Colonic mucosa (tissue), 4 donors: ENCODE measurements at places on chromosomes 3 and 15. TPM values are rescaled to one million over a fixed set of nuclear protein-coding genes. Genes with fewer than 3 reads are reported as not detected.

The PAQR9 gene
- not detected for total RNA-seq

The MAPKBP1 gene
- 14.6 TPM for total RNA-seq

The NDN gene
- total RNA-seq = 16.0 TPM

The GALNT15 gene
- 4.5 TPM for total RNA-seq

The LEKR1 gene
- total RNA-seq = 2.0 TPM

The SST gene
- 78.4 TPM for total RNA-seq

DNA sequence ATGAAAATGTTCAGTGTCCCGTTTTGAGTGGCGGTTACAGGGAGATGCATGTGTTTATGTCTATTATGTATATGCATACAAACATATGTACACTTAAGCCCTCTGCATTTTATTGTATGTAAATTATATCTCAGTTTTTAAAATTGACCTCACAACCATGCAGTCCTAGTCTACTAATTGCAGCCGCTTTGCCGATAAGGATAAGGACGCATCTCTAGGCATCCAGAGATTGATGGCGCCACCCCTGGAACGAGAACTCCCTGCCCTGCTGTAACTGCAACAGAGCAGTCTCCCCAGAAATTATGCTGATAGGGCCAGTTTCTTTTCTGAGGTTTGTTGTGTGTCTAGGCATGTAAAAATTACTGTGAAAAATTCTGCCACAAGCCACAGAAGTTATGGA lies 40.4 kb upstream of the TUBGCP5 start:
- DNase-seq = no peak
- no peaks in the 10 kb centered on the region for H3K4me1 ChIP-seq
- no peaks in the 10 kb centered on the region for H3K27me3 ChIP-seq
- no peak overlapping the region for H3K4me3 ChIP-seq

- H3K4me1 ChIP-seq = no peaks in the 10 kb centered on the region
- no peaks in the 10 kb centered on the region for H3K27me3 ChIP-seq
- no peak for DNase-seq
- no peak overlapping the region for H3K27ac ChIP-seq
These were observed 536.3 kb upstream of the ZNF717 start for GRCh38 chr3:76321614-76322013.

- no peaks in the 10 kb centered on the region for H3K4me1 ChIP-seq
- no peaks in the 10 kb centered on the region for H3K36me3 ChIP-seq
- H3K27me3 ChIP-seq = no peaks in the 10 kb centered on the region
- no peak overlapping the region for H3K27ac ChIP-seq
- H3K4me3 ChIP-seq = no peak overlapping the region
- DNase-seq = no peak
These were observed 140.9 kb downstream of the ATP8B4 start for GRCh38 chr15:49978121-49978520.

DNA sequence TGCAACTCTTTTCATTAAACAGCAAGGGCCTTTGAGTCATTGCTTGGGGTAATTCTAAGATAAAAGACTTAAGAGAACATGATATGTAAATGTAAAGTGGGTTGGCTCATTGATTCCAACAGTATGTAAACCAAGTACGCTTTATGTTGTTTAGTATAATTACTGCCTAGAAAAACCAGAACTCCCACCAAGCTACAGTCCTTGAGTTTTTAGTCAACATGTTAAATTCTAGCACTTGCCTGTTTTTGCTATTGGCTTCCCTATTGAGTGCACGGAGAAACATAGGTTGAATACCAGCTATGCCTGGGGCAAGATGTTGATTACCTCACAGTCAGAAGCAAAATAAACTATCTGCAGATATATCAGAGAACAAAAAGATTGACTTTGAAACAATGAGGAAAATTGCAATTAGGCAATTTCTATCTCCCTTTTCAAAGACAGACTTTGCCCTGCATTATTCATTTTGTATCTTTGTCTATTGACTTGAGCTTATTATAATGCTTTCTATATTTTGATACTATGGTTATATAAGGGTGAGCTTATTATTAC lies 179.3 kb downstream of the ZPLD1 start:
- H3K4me3 ChIP-seq = no peak overlapping the region
- no peak for DNase-seq
- H3K4me1 ChIP-seq = no peaks in the 10 kb centered on the region
- H3K27ac ChIP-seq = no peak overlapping the region
- H3K27me3 ChIP-seq = no peaks in the 10 kb centered on the region

GRCh38 chr3:56980798-56981390 lies 79.6 kb upstream of the SPATA12 start:
- no peaks in the 10 kb centered on the region for H3K36me3 ChIP-seq
- no peaks in the 10 kb centered on the region for H3K4me1 ChIP-seq
- H3K27ac ChIP-seq = no peak overlapping the region

DNA sequence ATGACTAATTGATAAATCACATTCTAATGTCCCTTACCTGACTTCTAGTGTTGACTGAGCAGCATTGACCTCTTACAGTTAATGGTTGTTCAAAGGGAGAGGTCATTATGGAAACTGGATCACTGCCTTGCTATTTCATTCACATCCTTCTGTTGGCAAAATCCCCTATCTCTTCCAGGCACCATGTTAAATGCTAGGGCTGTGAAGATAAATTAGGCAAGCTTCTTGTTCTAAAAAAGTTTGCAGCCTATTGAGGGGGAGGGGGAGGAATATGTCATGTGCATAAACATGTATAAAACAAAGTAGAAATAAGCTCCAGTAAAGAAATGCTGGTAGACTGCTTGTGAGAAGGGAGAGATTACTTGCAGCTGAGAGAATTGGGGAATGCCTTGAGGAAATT lies 84.8 kb upstream of the MLF1 start:
- no peaks in the 10 kb centered on the region for H3K27me3 ChIP-seq
- H3K36me3 ChIP-seq = no peaks in the 10 kb centered on the region
- H3K4me1 ChIP-seq = no peaks in the 10 kb centered on the region
- no peak overlapping the region for H3K4me3 ChIP-seq
- no peak overlapping the region for H3K27ac ChIP-seq

- H3K27me3 ChIP-seq = no peaks in the 10 kb centered on the region
- no peaks in the 10 kb centered on the region for H3K36me3 ChIP-seq
- no peak overlapping the region for H3K4me3 ChIP-seq
- no peak for DNase-seq
These were observed 48.5 kb upstream of the RASGRP1 start for GRCh38 chr15:38613085-38613484.

GRCh38 chr3:183779896-183780465 lies 45.4 kb downstream of the MAP6D1 start:
- no peaks in the 10 kb centered on the region for H3K36me3 ChIP-seq
- no peak for DNase-seq
- H3K27me3 ChIP-seq = no peaks in the 10 kb centered on the region
- H3K4me3 ChIP-seq = no peak overlapping the region
- H3K27ac ChIP-seq = no peak overlapping the region
- no peaks in the 10 kb centered on the region for H3K4me1 ChIP-seq

GRCh38 chr3:116270056-116270455 lies 175.2 kb downstream of the LSAMP start:
- no peaks in the 10 kb centered on the region for H3K27me3 ChIP-seq
- H3K4me3 ChIP-seq = no peak overlapping the region
- DNase-seq = no peak

DNA sequence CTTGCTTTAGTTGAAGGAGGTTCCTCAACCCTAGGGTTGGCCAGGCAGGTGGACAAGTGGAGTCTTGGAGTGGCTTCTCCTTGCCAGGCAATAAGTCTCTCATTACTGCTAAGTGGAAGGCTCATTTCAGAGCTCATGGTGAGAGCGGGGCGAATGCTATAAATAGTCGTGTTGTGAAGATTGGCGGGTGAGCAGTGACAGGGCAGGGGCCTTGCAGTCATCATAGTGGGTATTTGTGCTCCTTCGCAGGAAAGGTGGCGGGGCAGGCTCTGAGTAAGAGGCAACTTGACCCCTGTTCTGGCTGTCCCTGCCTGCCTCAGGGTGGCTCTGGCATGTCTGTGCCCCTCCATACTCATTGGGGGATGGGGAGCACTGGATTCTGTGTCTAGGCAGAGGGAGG lies 8.7 kb upstream of the GRM2 start:
- no peaks in the 10 kb centered on the region for H3K27me3 ChIP-seq
- H3K36me3 ChIP-seq = no peaks in the 10 kb centered on the region
- H3K4me1 ChIP-seq = no peaks in the 10 kb centered on the region
- no peak overlapping the region for H3K4me3 ChIP-seq
- H3K27ac ChIP-seq = no peak overlapping the region

- H3K4me1 ChIP-seq = no peaks in the 10 kb centered on the region
- no peaks in the 10 kb centered on the region for H3K36me3 ChIP-seq
- H3K27ac ChIP-seq = no peak overlapping the region
- no peak for DNase-seq
- no peak overlapping the region for H3K4me3 ChIP-seq
These were observed 279.5 kb downstream of the RPLP1 start for GRCh38 chr15:69732133-69732532.

DNA sequence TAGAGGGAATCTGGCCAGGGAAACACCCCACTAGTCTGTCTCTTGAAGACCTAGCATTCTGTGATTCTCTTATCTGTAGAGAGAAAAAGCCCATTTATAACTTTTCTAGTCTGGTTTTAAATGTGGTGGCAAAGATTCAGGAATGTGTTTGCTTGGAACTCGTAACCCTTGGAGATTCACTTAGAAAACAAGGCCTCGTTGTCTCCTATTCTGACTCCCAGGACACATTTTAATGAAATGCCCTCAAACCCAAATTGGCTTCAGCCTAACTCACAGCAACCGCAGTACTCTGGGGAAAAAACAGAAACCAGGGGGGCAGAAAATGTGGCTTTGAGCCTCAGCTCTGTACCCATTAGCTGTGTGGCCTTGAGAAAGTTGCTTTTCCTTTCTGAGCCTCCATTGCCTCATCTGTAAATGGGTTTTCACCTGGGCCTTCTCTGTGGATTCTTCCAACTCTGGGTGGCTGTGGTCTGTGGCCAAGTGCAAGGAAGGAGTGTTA lies 36.5 kb downstream of the RPLP1 start:
- no peak for DNase-seq
- no peaks in the 10 kb centered on the region for H3K36me3 ChIP-seq
- no peak overlapping the region for H3K27ac ChIP-seq
- no peak overlapping the region for H3K4me3 ChIP-seq
- H3K4me1 ChIP-seq = no peaks in the 10 kb centered on the region

GRCh38 chr15:70120958-70121623 lies 23.4 kb upstream of the TLE3 start:
- no peaks in the 10 kb centered on the region for H3K27me3 ChIP-seq
- DNase-seq = no peak
- H3K4me1 ChIP-seq = no peaks in the 10 kb centered on the region

DNA sequence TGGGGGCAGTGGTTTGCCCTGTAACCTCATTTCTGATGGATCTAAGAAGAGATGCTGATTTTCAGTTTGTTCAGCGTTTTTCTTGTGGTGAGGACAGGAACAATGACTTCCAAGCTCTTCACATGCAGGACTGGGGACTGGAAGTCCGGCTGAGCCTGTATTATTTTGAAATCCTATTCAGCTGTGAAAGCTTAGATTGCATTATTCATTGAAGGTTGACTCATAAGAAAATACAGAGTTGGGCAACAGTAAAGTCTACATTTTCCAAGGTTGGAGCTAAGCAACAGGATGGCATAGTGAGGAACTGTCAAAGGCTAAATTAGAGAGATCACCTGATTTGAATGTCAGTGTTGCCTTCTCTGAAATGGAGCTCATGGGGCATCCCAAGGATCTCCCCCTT lies 230.9 kb upstream of the FEZF2 start:
- H3K27me3 ChIP-seq = no peaks in the 10 kb centered on the region
- H3K27ac ChIP-seq = no peak overlapping the region
- no peaks in the 10 kb centered on the region for H3K36me3 ChIP-seq
- no peaks in the 10 kb centered on the region for H3K4me1 ChIP-seq
- DNase-seq = no peak
- H3K4me3 ChIP-seq = no peak overlapping the region

DNA sequence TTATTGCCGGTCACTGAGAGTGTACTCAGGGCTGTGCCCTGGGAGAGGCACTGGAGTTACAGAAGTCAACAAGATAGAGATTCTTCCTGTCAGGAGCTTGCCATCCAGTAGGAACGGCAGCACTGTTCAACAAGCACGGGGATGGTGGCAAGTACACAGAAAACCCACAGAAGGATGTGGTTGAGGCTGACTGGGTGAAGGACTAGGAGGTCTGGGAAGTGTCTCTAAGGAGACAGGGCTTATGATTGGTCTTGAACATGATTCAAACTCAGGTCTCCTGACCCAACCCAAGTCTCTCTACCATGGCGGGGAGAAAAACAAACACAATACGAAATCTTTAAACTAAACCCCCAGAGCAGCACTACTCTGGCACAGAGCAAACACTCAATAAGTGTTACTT lies 37.6 kb downstream of the ERICH6 start:
- H3K27me3 ChIP-seq = no peaks in the 10 kb centered on the region
- no peaks in the 10 kb centered on the region for H3K4me1 ChIP-seq
- H3K27ac ChIP-seq = no peak overlapping the region
- no peak for DNase-seq
- no peaks in the 10 kb centered on the region for H3K36me3 ChIP-seq

DNA sequence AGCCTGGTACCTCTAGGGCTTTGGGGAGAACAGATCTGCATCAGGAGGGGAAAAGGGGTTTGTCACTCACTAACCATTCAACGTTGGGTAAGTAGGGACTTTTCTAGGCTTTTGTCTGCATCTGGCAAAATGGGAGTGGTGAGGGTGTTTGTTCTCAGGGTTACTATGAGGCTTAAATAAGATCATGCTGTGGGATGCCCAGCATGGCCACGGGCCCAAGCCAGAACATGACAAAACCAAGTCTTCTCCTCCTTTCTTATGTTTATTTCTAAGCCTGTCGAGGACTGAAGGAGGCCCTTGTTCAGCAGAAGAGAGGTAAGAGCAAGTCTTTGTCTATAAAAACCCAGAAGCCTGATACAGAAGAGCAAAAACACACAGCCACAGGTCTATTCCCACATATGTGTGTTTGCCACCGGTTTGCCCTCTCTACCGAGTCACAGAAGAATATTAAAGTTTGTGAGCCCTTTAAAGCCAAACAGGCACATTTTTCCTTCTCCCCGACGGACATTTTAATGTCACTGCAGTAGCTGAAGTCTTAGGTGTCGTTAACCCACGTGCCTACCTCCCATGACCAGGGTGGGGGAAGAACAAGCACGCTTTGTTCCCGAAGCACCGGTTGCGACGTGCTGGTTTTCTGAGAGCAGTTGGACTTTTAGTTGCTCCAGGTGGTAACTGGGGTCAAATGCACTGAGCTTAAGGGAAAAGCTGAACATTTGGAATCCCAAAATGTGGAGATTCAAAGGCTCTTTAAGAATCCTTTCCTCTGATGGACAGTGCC lies 72.1 kb downstream of the NOX5 start:
- no peak overlapping the region for H3K27ac ChIP-seq
- no peaks in the 10 kb centered on the region for H3K4me1 ChIP-seq
- H3K36me3 ChIP-seq = no peaks in the 10 kb centered on the region
- no peak overlapping the region for H3K4me3 ChIP-seq

DNA sequence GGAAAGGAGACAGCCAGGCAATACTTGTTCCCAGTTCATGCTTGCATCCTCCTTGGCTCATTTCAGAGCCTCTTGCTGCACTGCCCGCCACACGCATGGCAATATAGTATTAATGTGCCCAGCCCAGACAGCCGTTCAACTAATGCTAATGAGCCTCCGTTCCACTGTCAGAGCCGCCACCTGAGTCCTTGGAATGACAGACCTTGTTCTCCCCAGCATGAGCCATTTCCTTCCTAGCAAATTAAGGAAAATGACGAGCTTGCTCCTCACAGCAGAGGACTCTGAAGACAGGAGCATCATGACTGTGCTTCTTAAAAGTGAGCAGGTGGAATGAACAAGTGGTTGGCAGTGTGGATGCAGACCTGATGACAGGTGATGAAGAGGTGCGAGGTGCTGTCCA lies 10.8 kb upstream of the LRRC15 start:
- no peak overlapping the region for H3K4me3 ChIP-seq
- no peaks in the 10 kb centered on the region for H3K36me3 ChIP-seq
- H3K27ac ChIP-seq = no peak overlapping the region

- H3K27ac ChIP-seq = no peak overlapping the region
- no peaks in the 10 kb centered on the region for H3K36me3 ChIP-seq
- no peaks in the 10 kb centered on the region for H3K4me1 ChIP-seq
These were observed 48.1 kb upstream of the SMAD3 start for GRCh38 chr15:67017311-67017710.
